ENCODE measurements at places on chromosomes 11 and 22. TPM values are rescaled to one million over a fixed set of nuclear protein-coding genes. Genes with fewer than 3 reads are reported as not detected.
A peak's percentile ranks its signal among the peaks of the same experiment; 100 is the strongest.

The RAB1B gene
- 40.4 TPM for total RNA-seq

The PTH gene
- not detected for total RNA-seq

The ZNF280B gene
- 0.84 TPM for total RNA-seq

The ANO9 gene
- total RNA-seq = 0.75 TPM

DNA sequence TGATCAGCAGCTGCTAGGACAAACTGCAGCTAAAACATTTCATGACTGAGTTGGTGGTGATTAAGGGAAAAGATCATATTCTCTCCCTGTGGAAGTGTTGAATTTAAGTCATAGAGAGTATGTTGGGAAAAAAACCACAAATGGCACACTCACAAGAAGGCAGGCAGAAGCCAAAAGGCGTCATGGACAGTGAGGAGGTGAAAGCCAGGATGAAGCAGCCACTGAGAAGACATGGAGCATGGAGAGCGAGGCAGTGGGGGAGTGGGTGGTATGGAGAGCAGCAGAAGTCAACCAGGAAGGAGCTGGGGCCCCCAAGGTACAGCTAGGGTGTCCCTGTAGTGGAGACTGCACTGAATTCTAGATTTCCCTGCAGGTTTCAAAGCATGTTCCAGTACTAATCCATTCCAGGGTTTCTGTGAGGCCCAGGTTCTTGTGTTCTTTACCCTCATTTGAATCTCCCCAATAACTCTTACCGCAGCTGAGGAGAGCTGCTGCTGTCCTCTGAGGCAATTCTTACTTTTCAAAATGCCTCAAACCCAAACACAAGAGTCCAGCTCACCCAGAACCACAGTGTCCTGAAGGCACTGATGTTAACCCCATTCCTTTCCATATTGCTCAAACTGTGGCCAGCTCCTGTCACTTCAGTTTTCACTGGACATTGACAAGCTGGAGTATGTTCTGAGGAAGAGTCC lies 191.8 kb upstream of the E2F8 start:
- H3K27ac ChIP-seq = no peak overlapping the region
- DNase-seq = no peak
- H3K4me3 ChIP-seq = no peak overlapping the region

DNA sequence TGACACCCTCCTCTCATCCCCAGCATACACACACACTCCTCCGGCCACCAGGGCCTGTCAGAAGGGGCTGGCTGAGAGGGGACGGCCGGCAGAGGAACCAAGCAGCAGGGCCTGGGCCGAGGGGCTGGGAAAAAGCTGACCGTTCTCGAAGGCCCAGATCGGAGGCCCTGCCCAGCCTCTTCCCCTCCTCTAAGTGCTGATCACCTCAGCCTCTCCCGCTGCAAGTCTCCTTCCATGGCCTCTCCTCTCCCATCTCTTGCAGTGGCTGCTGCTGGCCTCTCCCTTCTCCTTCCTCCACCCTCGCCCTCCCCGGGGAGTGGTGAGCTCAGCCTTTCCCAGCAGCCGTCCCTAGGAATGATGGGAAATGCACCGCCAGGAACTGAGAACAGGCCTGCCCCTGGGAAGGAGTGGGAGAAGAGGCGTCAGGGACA lies 39.6 kb downstream of the ARRB1 start:
- DNase-seq = no peak
- H3K27me3 ChIP-seq = no peaks in the 10 kb centered on the region
- H3K4me3 ChIP-seq = no peak overlapping the region
- peaks cover 2% of the 10 kb centered on the region for H3K4me1 ChIP-seq

DNA sequence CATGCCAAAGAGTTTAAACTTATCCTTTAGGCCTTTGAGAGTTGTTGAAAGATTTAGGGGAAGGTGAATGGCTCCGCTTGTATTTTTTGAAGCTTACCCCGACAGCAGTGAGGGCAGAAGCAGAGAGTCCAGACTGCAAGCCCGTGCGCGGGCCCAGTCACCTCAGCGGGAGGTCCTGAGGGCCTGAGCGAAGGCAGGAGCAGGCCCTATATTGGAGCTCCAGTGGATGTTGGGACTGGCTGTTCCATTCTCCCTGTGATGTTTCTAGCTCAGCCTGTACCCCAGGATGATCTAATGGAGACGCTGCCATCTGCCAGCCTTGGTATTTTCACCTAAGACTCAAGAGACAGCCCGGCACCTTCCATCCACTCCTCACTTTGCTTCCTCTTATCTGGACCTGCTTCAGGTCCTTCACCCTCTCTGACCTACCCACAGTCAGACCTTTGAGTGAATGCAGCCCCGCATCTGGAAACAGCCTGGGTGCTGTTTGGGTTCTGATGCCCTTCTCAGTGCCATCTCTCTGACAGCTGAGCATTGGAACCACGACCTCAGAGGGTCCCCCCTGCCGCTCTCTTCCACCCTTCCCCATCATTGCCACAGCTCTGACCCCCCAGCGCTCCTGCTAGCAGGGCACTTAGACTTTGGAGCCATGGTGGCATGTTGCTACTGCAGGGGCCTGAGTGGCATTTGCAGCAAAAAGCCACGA lies 628.2 kb upstream of the CADM1 start:
- H3K27ac ChIP-seq = no peak overlapping the region
- H3K36me3 ChIP-seq = no peaks in the 10 kb centered on the region
- no peaks in the 10 kb centered on the region for H3K4me1 ChIP-seq
- no peak for DNase-seq
- H3K27me3 ChIP-seq = no peaks in the 10 kb centered on the region

DNA sequence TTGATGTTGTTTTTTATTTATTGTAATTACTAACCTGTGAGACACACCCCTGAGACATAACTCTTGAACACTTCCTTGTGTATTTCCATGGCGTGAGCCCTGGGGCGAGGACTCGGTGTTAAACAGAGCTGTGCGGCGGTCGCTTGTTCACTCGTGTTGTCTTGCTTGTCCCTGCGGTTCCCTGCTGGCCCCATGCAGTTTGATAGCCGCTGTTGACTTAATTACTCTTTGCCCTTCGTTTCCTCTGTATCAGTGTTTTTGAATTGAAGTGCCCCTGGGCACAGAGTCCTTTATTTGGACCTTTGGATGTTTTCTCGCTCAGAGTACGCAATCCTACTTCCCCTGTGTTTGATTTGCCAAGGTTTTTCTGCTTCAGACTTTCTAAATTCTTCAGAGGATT lies 52.7 kb downstream of the TBC1D22A start:
- peak overlapping the region; percentile 97 for H3K27ac ChIP-seq
- DNase-seq = no peak
- H3K4me1 ChIP-seq = peaks cover 16% of the 10 kb centered on the region

GRCh38 chr22:48428631-48429371 lies 1398.9 kb downstream of the BRD1 start:
- no peak overlapping the region for H3K4me3 ChIP-seq
- no peak for DNase-seq
- H3K27me3 ChIP-seq = peaks cover 2% of the 10 kb centered on the region
- H3K27ac ChIP-seq = no peak overlapping the region
- no peaks in the 10 kb centered on the region for H3K36me3 ChIP-seq

- H3K4me3 ChIP-seq = no peak overlapping the region
- no peaks in the 10 kb centered on the region for H3K27me3 ChIP-seq
- no peak for DNase-seq
- no peak overlapping the region for H3K27ac ChIP-seq
- H3K4me1 ChIP-seq = no peaks in the 10 kb centered on the region
These were observed 17.2 kb downstream of the KCNQ1 start for GRCh38 chr11:2461956-2462542.
